ENCODE measurements at places on chromosomes 5 and 9.

DNA sequence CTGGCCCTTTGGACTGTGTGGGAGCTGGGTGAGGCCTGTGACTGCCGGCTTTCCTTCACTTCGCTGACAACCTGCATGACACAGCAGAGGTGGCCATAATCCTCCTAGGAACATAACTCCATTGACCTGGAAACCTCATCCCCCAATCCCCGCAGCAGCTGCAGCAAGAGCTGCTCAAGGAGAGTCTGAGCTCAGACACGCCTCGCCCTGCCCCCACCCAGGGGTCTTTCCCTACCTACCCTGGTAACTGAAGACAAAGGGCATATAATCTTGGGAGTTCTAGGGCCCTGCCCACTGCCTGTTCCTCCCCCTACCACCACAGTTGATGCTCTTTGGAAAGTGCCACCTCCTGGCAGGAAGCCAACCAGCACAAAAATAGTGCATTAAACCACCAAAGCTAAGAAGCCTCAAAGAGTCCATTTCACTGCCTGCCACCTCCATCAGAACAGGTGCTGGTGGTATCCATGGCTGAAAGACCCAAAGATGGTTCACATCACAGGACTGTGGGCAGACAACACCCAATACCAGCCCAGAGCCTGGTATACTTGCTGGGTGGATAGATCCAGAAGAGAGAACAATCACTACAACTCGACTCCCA, 18.4 kb downstream of the TRIM36 start:
- no peak for DNase-seq

DNA sequence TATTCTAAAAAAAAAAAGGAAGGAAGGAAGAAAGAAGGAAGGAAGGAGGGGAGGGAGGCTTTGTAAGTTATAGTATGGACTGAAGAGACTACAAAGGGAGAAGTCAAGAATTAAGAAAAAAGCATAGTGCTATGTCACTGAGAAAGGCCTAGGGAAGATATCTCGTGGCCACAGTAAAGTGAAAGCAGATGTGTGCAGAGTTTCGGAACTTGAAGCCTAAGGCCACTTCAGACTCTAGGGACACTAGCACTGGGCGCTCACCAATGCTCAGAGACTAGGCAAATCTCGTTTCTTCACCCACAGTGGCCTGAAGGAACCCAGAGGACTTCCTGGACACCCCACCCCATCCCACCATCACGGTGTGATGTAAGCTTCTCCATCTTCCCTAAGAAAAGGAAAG, 181.4 kb upstream of the TRPM3 start:
- DNase-seq: no peak

DNA sequence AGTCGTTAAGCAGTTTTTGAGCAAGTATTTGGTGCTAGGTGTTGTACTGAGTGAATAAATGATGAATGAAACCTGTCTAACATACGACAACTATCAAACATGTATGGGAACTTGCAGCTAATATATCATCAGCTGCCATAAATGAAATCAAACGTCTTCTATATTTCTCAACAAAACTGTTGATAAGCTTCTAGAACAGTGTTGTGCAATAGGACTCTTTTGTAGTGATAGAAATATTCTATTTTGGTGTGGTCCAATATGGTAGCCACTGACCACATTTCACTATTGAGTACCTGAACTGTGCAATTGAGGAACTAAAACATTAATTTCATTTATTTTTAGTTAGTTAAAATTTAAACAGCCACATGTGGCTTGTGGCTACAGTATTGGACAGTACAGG, 16.3 kb upstream of the FYB1 start:
- no peak for DNase-seq

GRCh38 chr9:117926031-117926658, 221.9 kb downstream of the TLR4 start:
- no peak for DNase-seq

DNA sequence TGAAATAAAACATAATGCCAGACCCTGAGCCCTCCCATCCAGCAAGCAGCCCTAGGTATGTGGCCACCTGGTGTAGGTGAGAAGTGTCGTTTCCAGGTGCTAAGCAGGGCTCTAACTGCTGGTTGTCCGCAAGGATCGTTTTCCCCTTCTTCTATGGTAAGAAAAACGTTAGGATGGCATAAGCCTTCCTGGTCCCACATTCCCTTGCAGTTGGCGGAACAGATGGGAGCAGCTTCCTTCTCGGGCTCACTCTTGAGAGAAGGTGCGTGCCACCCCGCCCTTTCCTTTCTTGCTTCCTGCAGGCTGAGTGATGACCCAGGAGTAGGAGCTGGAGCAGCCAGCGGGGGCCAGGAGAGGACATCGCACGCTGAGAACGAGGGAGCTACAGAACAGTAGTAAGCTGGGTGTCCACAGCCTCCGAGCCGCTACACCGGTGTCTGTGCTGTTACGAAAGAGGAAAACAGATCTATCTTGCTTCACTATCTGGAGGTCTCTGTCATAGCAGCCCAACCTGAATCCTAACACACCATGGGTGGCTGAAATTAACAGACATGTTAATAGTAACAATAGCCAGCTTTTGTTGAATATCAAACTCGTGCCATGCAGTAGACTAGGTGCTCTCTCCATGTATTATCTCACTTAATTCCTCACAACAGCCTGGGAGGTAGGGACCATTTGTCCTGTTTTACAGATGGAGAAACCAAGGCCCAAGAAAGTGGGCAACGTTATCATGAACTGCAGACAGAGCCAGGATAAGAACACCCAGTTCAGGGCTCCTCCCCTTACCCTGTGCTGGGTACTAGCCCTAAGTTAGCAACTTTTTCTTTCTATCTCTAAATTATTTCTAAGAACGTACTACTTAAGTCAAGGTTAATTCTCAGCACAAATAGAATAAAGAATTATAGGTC, 139.8 kb downstream of the COL23A1 start:
- no peak for DNase-seq

DNA sequence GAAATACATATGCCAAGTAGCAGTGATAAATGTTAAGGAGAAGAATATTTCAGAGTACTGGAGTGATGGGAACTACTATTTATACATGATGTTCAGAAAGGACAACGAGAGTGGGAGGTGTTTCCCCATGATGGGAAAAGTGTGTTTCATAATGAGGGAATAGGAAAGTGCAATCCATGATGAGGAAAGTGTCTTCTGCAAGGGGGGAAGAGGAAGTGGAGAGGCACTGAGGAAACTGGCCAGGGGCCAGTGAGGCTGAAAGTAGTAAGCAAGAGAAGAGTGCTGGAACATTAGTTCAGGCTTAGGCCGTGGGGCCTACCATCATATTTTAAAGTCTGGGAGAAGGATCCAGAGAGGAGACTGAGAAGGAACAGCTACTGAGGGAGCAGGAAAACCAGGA, 327.2 kb downstream of the SLF1 start:
- no peak for DNase-seq

GRCh38 chr5:8576178-8576577, 707.2 kb downstream of the MTRR start:
- DNase-seq: no peak

DNA sequence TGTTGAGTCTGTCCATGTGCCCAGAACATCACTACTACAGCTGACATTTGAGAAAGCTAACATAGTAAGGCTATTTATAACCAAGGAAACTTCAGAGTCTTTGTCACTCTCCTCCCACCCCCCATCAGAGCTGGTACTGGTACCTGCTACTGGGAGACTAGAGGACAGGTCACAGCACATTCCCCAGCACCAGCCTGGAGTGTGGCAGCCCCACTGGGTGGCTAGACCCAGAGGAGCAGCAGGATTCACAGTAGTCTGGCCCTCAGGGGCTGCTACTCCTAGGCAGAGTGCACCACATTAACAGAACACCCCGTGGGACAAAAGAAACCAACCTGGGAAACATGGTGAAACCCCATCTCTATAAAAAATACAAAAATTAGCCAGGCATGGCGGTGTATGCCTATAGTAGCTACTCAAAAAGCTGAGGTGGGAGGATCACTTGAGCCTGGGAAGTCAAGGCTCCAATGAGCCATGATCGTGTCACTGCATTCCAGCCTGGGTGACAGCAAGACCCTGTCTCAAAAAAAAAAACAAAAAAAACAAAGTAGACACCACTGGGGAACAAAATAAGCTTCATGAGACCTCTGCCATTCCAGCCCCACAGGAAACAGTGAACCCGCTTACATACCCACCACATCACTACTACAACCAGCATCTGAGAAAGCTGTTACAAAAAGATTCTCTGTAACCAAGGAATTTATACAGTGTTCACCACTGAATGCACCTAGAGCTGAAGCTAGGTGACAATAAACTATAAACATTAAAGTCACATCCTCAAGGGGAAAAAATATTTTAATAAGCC, 26.3 kb upstream of the PTGER4 start:
- no peak for DNase-seq

DNA sequence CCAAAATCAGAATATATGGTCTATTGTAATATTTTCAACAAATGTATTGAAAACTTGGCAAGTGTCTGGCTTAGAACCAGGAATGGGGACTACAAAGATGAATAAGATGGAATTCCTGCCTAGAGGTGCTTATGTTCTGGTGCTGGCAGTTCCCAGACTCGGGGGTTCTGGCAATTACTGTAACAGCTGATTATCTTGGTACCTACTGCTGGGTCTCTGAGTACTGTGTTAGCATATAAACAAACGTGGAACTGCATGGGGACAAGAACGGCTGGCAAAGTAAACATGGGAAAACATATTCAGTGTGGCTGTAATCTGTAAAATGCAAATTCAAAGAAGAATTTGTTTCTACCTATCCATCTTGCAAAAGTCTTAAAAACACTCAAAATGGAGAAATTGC, 89.9 kb downstream of the SLC24A2 start:
- DNase-seq: no peak

DNA sequence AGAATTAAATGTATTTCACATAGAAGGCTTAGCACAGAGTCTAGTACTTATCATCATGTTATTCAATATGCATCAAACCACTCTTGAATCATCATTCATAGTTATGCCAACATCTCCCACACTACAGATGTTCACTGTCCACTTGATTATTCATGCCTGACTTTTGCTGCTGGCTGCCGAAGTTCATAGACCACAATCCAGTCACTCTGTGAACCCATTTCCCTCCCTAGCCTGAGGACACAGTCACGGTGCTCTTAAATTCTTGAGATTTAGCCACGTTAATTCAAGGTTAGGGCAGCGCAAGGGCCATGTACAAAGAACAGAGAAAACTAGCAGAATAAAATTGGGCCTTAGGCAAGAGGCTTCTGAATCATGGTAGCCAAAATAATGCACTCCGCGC, 32.4 kb downstream of the ABCA1 start:
- no peak for DNase-seq

GRCh38 chr9:127785933-127786772, at the start of gene CDK9:
TSS of gene CDK9 (plus strand) at chr9:127786034. CDS start at chr9:127786149, 115 bp downstream.
- DNase-seq: peak; percentile 93

- DNase-seq: no peak
Observed at GRCh38 chr9:137126786-137127185, 12.2 kb upstream of the GRIN1 start.

- no peak for DNase-seq
Observed at GRCh38 chr5:50328193-50328729, 112.8 kb downstream of the EMB start.

- DNase-seq: no peak
Observed at GRCh38 chr9:112121633-112122032, 53.5 kb downstream of the SUSD1 start.

GRCh38 chr5:171893290-171893886, 107.8 kb downstream of the SMIM23 start:
- DNase-seq: no peak

GRCh38 chr5:107779437-107779836, 108.7 kb upstream of the EFNA5 start:
- DNase-seq: no peak

GRCh38 chr5:2353211-2353610, 398.3 kb downstream of the IRX2 start:
- no peak for DNase-seq

- DNase-seq: no peak
Observed at GRCh38 chr5:168055141-168055683, 236.2 kb upstream of the WWC1 start.

DNA sequence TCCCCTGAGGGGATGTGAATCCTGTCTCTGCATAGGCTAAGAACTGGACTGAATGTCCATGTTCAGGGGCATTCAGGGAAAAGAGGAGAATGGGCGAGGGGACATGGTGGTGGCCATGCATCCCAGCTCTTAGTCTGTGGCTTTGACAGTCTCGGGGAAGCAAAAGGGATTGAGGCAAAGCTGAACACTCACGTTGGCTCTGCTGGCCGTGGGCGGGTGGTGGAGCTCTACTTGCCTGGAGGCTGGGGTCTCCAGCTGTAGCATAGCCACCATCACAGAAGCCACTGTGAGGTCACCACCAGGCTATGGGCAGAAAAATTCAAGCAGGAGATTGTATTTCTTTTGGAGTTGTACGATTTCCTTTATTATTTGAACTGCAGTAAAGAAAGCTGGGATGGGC, 4.1 kb downstream of the GARIN3 start:
- DNase-seq: no peak

DNA sequence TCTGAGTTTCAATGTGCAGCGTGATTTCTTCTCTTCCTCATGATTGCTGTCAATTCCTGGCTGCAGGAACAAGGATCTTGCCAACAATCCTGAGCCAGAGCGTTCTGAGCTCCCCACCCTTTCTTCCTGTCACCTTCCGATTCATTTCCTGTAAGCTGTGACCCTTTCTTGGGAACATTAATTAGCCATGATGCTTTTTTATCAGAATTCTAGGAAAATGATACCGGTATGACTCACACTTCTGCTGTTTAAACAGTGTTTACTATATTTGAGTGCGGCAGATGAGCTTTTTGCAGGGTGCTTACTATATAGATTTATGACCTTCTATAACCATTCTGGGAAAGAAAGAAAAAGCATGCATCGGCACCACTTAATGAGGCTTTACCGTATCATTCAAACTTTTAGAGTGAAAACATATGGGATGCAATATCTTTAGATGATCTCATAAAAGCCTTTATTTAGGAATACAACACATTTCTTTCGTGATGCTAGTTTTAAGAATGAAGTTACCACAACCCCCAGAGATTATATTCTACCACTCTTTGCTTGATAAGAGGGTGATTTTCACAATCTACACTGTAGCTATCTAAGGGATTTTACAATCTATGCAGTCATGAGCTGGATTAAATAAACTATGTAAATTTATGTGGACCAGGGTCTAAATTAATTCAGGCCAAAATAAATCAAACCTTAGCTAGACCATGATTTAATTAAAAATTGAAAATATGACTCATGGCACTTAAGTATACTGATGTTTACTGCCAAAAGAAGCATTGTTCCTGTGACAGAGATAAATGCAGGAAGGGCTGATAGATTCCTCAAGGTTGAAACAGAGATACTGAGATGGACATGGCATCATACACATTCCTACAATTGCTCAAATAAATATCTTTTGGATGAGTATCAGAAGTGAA, 38.0 kb upstream of the OSMR start:
- no peak for DNase-seq

GRCh38 chr5:86977190-86977589, 290.5 kb upstream of the RASA1 start:
- no peak for DNase-seq

- DNase-seq: no peak
Observed at GRCh38 chr5:132641241-132641723, 16.7 kb upstream of the IL13 start.

DNA sequence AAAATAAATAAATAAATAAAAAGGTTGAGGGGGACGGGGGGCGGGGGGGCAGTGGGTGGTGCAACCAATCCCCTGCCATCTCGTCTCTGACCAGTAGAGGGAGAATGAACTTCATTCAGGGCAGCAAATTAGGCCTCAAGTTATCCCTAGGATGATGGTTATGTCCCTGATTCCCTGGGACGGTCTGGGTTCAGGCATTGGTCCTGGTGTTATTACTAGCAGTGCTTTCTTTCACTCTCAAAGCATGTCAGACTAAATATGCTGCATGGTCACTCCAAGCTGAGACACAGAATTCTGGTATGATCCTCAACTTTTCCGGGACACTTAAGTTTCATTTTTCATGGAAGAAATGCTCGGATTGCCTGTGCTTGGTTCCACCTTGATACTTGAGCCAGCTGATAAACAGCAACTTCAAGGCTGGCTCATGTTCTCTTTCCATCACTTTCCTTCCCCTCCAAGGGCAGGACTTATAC, 59.4 kb downstream of the DAP start:
- DNase-seq: peak; percentile 58
